ENCODE measurements at places on chromosomes 4 and X.

DNA sequence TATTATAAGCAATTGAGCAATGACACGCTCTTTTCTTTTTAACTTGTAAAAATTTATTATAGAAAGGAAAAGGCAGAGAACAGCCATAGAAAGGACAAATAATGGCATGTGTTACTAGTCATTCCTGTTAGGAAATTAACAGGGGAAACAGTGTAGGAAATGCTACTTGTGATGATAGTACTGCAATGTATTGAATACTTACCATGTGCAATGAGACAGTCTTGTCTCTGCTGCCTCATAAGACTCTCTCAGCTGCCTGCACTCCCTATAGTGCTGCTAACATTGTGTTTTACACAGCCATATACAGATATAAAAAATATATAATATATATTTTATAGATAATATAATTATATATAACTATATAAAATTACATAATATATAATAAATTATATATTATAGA is 62.3 kb upstream of the SHOX start:
- no peaks in the 10 kb centered on the region for H3K4me1 ChIP-seq
- no peaks in the 10 kb centered on the region for H3K27me3 ChIP-seq
- no peak overlapping the region for H3K27ac ChIP-seq
- H3K4me3 ChIP-seq = no peak overlapping the region

DNA sequence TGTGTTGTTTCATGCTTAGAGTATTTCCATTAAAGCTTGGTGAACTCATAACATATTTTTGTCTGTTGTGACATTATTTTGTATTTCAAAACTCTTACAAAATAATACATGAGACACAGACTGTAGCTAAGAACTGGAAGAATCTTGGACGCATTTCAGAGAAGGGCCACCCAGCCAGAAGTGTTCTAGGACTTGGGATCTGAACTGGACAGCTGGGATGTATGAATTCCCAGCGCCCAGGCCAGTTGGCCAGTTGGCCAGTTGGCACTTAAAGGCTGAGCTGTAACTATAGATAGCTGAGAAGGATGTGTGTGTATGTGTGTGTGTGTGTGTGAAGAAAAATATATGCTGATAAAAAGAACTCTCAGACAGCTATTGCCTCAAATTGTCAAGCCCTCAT is 193.4 kb upstream of the GPR101 start:
- no peaks in the 10 kb centered on the region for H3K4me1 ChIP-seq
- DNase-seq = no peak
- H3K27me3 ChIP-seq = no peaks in the 10 kb centered on the region
- no peak overlapping the region for H3K27ac ChIP-seq
- H3K4me3 ChIP-seq = no peak overlapping the region
- H3K36me3 ChIP-seq = no peaks in the 10 kb centered on the region

GRCh38 chr4:86250619-86251018 is 109.2 kb downstream of the MAPK10 start:
- H3K4me1 ChIP-seq = no peaks in the 10 kb centered on the region
- no peak overlapping the region for H3K27ac ChIP-seq
- no peak for DNase-seq
- H3K36me3 ChIP-seq = no peaks in the 10 kb centered on the region
- H3K27me3 ChIP-seq = no peaks in the 10 kb centered on the region
- H3K4me3 ChIP-seq = no peak overlapping the region

GRCh38 chrX:133294126-133294525 is 76.0 kb upstream of the TFDP3 start:
- H3K27me3 ChIP-seq = no peaks in the 10 kb centered on the region
- no peak for DNase-seq
- no peaks in the 10 kb centered on the region for H3K36me3 ChIP-seq
- no peak overlapping the region for H3K4me3 ChIP-seq

- H3K4me3 ChIP-seq = no peak overlapping the region
- no peak overlapping the region for H3K27ac ChIP-seq
- DNase-seq = no peak
- H3K27me3 ChIP-seq = no peaks in the 10 kb centered on the region
- H3K36me3 ChIP-seq = no peaks in the 10 kb centered on the region
These were observed 340.9 kb upstream of the CTSO start for GRCh38 chr4:156294577-156294976.

- no peak for DNase-seq
- no peaks in the 10 kb centered on the region for H3K4me1 ChIP-seq
- H3K4me3 ChIP-seq = no peak overlapping the region
- no peak overlapping the region for H3K27ac ChIP-seq
These were observed 61.2 kb upstream of the CITED1 start for GRCh38 chrX:72366701-72367454.

GRCh38 chr4:107792711-107793110 is 32.0 kb upstream of the SGMS2 start:
- no peaks in the 10 kb centered on the region for H3K4me1 ChIP-seq
- no peaks in the 10 kb centered on the region for H3K27me3 ChIP-seq
- no peak overlapping the region for H3K4me3 ChIP-seq

- peaks cover 8% of the 10 kb centered on the region for H3K27me3 ChIP-seq
- no peaks in the 10 kb centered on the region for H3K36me3 ChIP-seq
- H3K4me3 ChIP-seq = no peak overlapping the region
- DNase-seq = no peak
These were observed 12.7 kb upstream of the GTPBP6 start for GRCh38 chrX:331151-331824.

- no peaks in the 10 kb centered on the region for H3K36me3 ChIP-seq
- H3K27ac ChIP-seq = no peak overlapping the region
- DNase-seq = no peak
- no peaks in the 10 kb centered on the region for H3K4me1 ChIP-seq
These were observed 379.1 kb downstream of the IL1RAPL1 start for GRCh38 chrX:28966331-28966730.

- H3K4me1 ChIP-seq = no peaks in the 10 kb centered on the region
- no peaks in the 10 kb centered on the region for H3K36me3 ChIP-seq
- no peak overlapping the region for H3K27ac ChIP-seq
- H3K27me3 ChIP-seq = no peaks in the 10 kb centered on the region
- no peak overlapping the region for H3K4me3 ChIP-seq
- DNase-seq = no peak
These were observed 44.8 kb downstream of the SPANXN3 start for GRCh38 chrX:143472347-143472938.

GRCh38 chr4:73341454-73341853 is 62.6 kb upstream of the ALB start:
- no peaks in the 10 kb centered on the region for H3K27me3 ChIP-seq
- no peak for DNase-seq
- no peaks in the 10 kb centered on the region for H3K4me1 ChIP-seq
- no peak overlapping the region for H3K4me3 ChIP-seq
- no peak overlapping the region for H3K27ac ChIP-seq
- H3K36me3 ChIP-seq = no peaks in the 10 kb centered on the region

- DNase-seq = no peak
- H3K4me3 ChIP-seq = no peak overlapping the region
- H3K36me3 ChIP-seq = no peaks in the 10 kb centered on the region
- no peaks in the 10 kb centered on the region for H3K4me1 ChIP-seq
- no peak overlapping the region for H3K27ac ChIP-seq
- no peaks in the 10 kb centered on the region for H3K27me3 ChIP-seq
These were observed 129.3 kb upstream of the FAT1 start for GRCh38 chr4:186852964-186853391.

DNA sequence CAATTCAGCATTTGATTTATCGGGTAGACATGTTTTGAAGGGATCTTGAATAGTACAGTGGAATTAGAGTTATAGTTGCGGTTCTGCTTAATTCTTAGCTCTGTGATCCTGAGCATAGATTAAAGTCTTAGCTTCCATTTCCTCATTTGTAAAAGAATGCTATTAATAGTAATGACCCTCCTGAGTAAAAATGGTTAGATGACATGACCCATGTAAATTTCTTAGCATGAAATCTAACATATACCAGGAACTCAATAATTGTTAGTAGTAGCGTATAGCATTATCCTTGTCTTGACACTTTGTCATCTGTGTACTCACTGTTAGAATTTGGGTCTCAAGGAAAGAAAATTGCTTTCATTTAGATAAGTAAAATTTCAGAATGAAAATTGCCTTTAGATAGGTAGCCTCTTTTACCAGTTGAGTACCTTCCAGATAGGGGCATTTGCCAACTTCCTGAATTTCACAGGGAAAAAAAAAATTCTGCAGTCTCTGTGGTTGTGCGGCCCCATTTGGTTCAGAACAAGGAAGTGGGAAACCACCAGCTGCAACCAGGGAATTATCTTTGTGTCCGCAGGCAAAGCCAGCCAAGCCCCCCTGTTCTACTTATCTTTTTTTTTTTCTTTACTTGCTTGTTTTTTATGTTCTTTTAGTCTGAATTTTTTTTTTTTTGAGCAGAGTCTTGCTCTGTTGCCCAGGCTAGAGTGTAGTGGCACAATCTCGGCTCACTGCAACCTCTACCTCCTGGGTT is 86.9 kb downstream of the TMEM164 start:
- no peak overlapping the region for H3K27ac ChIP-seq
- H3K27me3 ChIP-seq = no peaks in the 10 kb centered on the region
- H3K4me3 ChIP-seq = no peak overlapping the region
- no peaks in the 10 kb centered on the region for H3K4me1 ChIP-seq
- no peak for DNase-seq
- H3K36me3 ChIP-seq = no peaks in the 10 kb centered on the region

GRCh38 chrX:72572248-72573157 is at the start of gene HDAC8:
Gene HDAC8 (minus strand): TSS chrX:72572843. CDS start chrX:72572761, 82 bp downstream.
- peak; percentile 77 for DNase-seq
- H3K36me3 ChIP-seq = peaks cover 9% of the 10 kb centered on the region
- no peaks in the 10 kb centered on the region for H3K27me3 ChIP-seq

DNA sequence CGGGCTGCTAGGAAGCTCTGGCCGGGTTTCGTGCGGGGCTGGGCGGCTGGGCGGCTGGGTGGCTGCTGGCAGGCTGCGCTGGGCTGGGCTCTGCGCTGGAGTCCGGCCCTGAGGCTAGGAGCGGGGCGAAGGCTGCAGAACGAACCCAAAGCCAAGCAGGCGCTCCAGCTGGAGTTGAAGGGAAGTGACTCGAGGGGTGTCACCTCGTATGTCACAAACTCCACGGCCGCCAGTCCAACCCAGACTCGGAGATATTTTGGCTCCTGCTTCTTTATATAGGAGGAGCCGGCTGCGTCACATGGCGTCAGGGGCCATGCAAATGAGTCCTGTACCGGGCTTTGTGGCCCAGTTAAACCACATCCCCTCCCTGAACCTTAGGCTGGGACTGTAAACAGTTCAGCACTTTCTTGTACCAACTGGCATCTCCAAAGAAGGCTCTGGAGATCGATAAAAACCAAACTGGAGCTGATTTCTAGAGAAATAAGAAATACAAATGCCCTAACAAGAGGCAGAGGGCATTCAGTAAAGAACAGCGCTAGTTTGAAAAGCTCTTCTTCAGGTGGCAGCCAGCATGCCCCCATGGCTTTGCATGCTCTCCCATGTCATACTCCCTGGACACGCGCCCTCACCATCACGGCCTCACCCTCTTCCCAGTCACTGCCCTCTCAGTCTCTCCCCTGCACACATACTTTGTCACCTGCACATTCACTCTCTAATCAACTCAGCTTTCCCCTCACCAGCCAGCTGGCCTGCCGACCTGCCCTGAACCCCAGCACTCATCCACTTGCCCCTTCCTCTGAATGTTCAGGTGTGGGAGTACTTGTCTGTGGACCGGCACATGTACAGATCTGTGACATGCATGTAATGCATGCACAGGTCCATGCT is 58.5 kb downstream of the TSC22D3 start:
- H3K27ac ChIP-seq = peak overlapping the region; percentile 96
- H3K4me1 ChIP-seq = peaks cover 4% of the 10 kb centered on the region
- DNase-seq = peak; percentile 96
- H3K4me3 ChIP-seq = peak overlapping the region; percentile 87

DNA sequence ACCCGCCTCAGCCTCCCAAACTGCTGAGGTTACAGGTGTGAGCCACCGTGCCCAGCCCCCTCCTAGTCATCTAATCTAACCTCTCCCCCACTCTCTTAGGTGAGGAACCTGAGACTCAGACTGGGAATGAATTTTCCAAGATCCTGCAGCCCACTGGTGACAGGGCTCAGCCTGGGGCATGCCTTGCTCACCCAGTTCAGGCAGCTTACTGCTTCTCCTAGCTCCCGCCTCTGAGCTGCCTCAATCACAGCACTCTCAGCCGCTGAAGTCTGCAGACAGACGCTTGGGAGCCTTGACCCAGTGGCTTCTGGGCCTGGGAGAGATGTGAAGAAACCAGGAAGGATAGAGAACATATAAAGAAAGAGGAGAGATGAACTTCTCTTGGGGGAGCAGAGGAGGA is 24.4 kb downstream of the PJA1 start:
- H3K27me3 ChIP-seq = no peaks in the 10 kb centered on the region
- DNase-seq = no peak
- H3K4me3 ChIP-seq = no peak overlapping the region
- H3K27ac ChIP-seq = no peak overlapping the region
- no peaks in the 10 kb centered on the region for H3K36me3 ChIP-seq
- H3K4me1 ChIP-seq = no peaks in the 10 kb centered on the region

DNA sequence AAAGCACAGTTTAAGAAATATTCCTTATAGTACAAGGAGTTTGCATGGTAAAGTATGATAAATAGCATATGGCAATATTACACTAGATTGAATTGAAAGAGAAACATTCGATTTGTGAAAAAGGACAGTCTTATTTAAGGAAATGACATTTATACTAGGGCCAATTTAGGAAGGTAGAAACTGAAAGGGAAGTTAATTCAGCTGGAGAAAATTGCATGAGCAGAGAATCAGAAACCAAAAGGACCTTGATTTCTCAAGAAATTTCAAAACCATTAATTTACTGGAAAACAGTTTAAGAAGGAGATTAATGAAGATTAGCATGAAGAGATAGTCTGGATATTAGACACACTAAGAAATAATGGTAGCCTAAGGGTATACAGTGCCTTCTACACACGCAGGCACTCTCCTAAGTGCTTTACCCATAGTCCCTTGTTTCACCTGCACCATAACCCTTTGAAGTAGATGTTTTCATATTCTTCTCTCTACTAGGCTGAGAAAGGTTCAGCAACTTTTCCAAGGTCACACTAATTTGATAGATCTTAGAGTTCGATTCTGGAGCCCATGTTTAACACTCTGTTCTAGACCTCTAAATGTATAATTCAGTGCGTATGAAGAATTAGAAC is 259.1 kb upstream of the SLIT2 start:
- no peak overlapping the region for H3K4me3 ChIP-seq
- H3K27ac ChIP-seq = no peak overlapping the region

DNA sequence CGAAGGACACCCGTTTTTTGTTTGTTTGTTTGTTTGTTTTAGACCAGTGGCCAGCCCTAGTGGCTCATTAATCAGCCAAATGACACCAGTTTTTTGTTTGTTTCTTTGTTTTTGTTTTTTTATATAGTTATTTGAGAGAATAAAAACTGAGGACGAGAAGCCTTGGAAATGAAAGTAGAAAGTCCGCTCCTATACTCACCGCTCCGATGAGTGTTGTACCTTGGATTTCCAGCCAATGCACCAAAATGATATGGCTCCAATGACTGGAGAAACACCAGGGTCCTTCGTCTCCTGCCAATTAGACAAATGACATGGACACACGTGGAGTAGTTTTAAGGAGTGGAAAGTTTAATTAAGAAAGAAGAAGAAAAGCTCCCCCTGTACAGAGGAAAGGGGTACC is 87.9 kb downstream of the ZXDA start:
- H3K36me3 ChIP-seq = no peaks in the 10 kb centered on the region
- DNase-seq = no peak
- no peak overlapping the region for H3K27ac ChIP-seq

- DNase-seq = no peak
- no peaks in the 10 kb centered on the region for H3K36me3 ChIP-seq
- H3K4me3 ChIP-seq = no peak overlapping the region
- H3K27ac ChIP-seq = peak overlapping the region; percentile 91
- H3K4me1 ChIP-seq = no peaks in the 10 kb centered on the region
- no peaks in the 10 kb centered on the region for H3K27me3 ChIP-seq
These were observed 10.1 kb upstream of the MAP7D3 start for GRCh38 chrX:136261321-136261720.
